Renal cortical epithelial cell (primary cell): ENCODE measurements at places on chromosomes 3 and 15. TPM values are rescaled to one million over a fixed set of nuclear protein-coding genes. Genes with fewer than 3 reads are reported as not detected.

The SIDT1 gene
- total RNA-seq: under 0.01 and 0.52 TPM in 2 replicates

The IQCB1 gene
- total RNA-seq: 13.5 and 17.7 TPM in 2 replicates

The UNC13C gene
- total RNA-seq: under 0.01 TPM in 1 of 2 replicates, not detected in the other

The CATSPER2 gene
- 0.52 and 0.60 TPM in 2 replicates for total RNA-seq
